ENCODE measurements at places on chromosomes 1 and 21. TPM values are rescaled to one million over a fixed set of nuclear protein-coding genes. Genes with fewer than 3 reads are reported as not detected.

Gene CELSR2
- total RNA-seq: 1.5 TPM

Gene PLEKHA6
- total RNA-seq: 0.29 TPM

Gene CRABP2
- total RNA-seq: 9.1 TPM

Gene CLEC20A
- total RNA-seq: under 0.01 TPM

Gene NBPF6
- 0.36 TPM for total RNA-seq

Gene ARHGEF2
- 183 TPM for total RNA-seq

Gene CACNA1E
- under 0.01 TPM for total RNA-seq

Gene SH2D2A
- 0.29 TPM for total RNA-seq

Gene TTC22
- total RNA-seq: not detected

Gene FMO5
- 2.7 TPM for total RNA-seq

Gene OR13G1
- total RNA-seq: not detected

Gene RBP7
- not detected for total RNA-seq

Gene GPR153
- total RNA-seq: 2.9 TPM

Gene AMY1A
- total RNA-seq: not detected

Gene IGSF21
- not detected for total RNA-seq

Gene ENAH
- total RNA-seq: 344 TPM

Gene YBEY
- total RNA-seq: 12.4 TPM

Gene ETV3L
- not detected for total RNA-seq

Gene PCBP3
- total RNA-seq: 1.1 TPM

Gene NT5C1A
- total RNA-seq: not detected

Gene ERVH48-1
- not detected for total RNA-seq
